ENCODE measurements at places on chromosomes 5 and 9.

DNA sequence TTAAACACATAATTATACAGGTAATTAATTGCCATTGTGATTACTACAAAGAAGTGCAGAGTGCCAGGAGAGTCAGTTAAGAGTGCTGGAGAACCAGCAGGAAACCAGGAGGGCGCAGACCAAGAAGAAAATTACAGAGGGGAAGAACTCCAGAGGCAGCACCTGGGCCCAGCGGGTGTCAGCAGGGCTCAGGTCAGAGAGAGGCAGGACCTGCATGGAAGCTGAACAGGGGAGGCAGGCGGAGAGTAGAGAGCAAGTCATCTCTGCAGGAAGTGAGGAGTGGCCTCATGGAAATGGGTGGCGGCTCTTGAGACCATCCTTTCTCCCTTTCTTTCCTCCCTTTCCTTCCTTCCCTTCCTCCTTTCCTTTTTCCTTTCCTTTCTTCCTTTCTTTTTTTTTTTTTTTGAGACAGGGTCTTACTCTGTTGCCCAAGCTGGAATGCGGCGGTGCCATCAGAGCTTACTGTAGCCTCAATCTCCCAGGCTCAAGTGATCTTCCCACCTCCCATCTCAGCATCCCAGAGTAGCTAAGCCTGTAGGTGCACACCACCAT is 4.0 kb upstream of the ZBTB34 start:
- DNase-seq: no peak

- DNase-seq: no peak
Observed at GRCh38 chr5:175597718-175598117, 60.2 kb upstream of the HRH2 start.

- no peak for DNase-seq
Observed at GRCh38 chr5:39730006-39730405, 305.2 kb upstream of the DAB2 start.

GRCh38 chr5:175842951-175843793 is 28.2 kb upstream of the CPLX2 start:
- DNase-seq: no peak

DNA sequence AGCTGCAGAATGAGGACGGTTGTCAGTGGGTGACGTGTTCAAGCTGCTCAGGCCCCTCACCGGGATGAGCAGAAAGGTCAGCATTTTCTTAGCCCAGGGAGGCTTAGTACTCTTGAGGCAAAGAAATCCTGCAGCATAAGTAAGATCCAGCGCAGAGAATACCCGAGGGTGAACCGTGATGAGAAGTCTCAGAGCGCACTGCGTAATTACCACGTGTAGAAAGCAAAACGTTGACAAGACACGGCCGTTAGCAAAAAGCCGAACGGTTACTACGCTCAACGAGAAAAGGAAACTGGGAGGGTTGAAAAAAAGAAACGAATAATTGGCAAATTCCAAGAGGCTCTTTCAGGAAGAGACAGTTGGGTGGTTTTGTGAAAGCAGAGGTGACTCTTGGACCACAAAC is 104.0 kb downstream of the COL23A1 start:
- DNase-seq: no peak

- DNase-seq: no peak
Observed at GRCh38 chr5:174342696-174343095, 297.2 kb downstream of the NSG2 start.

DNA sequence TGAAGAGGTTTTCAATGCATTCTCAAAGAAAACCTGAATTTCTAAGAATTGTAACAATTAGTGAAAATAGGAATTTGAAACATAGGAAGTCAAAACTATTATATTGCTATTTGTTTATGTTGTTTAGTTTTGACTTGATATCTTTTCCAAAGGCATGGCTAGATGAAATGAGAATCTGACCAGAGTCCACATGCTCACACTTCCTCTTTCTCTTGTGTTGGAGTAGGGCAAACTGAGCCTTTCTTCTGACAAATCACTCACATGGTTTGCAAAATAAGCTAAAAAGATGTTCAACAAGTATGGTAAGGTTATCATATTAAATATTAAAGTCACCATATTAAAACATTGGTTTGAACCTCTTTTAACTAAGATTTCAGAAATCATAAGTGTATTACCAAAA is 512.6 kb downstream of the ISL1 start:
- no peak for DNase-seq

Data from stimulated activated CD4-positive, alpha-beta T cell treated with anti-CD3 and anti-CD28 coated beads, Interleukin-2, amount 100 ng/mL, for 4 hours (primary cell).